ENCODE measurements at places on chromosomes 13 and 19.

DNA sequence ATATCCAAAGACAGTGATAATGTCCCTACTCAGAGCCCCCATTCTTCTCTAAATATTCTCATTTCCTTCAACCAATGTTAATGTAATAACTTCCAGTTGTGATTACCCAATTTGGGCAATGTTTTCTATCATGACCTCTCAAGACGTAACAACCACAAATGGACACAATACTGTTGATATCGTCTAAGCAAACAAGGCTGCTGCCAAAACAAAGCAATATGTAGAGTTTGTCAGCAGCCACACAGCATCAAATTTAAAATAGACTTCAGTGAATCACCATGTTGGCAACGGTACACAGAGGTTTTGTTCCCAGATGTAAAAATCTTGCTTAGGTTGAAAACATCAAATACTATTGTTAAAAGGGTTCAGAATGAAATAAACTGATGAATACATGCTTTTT is 205.1 kb downstream of the DACH1 start:
- DNase-seq = no peak

DNA sequence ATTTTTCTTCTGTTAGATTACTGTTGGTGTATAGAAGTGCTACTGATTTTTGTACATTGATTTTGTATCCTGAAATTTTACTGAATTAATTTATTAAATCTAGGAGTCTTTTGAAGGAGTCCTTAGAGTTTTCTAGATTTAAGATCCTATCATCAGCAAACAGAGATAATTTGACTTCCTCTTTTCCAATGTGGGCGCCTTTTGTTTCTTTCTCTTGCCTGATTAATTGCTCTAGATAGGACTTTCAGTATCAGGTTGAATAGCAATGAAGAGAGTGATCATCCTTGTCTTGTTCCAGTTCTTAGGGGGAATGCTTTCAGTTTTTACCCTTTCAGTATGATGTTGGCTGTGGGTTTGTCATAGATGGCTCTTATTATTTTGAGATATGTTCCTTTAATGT is 5.6 kb upstream of the CD33 start:
- DNase-seq = no peak

- DNase-seq = no peak
Measured at GRCh38 chr13:31964168-31964567, 67.4 kb upstream of the FRY start.

DNA sequence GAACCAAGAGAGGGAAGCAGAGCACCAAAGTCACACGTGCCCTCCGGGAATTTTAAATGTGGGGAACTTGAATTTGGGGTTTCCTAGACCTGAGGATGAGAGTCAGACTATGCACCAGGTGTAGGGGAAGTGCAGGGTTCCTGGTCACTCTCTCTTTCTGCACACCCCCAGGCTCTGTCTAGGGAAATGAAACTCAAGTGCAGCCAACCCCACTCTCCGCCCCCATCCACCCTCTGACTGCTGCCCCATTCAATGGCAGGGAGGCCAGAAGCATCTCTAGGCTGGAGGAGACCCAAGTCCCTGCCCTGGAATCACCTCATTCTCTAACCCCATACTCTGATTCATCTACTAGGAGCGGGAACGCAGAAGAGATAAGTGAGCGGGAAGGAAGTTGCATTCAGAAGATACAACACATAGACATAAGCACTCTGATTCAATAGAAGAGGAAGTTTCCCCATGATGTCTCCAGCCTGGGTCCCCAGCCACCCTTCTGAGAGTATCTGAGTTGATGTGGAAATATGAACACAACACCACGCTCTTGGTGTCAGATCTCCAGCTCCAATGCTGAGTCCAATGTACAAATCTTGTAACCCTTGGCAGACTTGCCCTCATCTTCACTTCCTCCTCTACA is 4.7 kb upstream of the SIGLEC14 start:
- no peak for DNase-seq

GRCh38 chr13:101399365-101399764 is 16.9 kb downstream of the NALCN start:
- no peak for DNase-seq

DNA sequence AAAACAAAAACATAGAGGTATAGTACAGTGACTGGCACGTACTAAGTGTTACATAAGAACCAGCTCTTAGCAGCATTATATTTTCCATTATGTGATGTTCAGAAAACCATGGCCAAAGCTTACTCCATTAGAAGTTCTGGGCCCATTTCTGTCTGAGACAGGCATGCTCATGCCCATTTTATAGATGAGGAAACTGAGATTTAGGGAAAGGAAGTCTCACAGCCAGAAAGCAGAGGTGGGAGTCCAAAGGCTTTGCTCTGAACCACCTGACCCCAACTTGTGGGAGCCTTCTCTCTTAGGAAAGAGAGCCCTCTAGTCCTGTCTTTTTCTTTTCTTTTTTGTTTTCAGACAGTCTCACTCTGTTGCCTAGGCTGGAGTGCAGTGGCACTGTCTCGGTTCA is 2.3 kb downstream of the AP2S1 start:
- no peak for DNase-seq

Data from activated naive CD4-positive, alpha-beta T cell treated with anti-CD3 and anti-CD28 coated beads, Interleukin-2, amount 50 U/mL, for 72 hours (primary cell).